Melanocyte of skin (primary cell): ENCODE measurements at places on chromosomes 2 and 18. TPM values are rescaled to one million over a fixed set of nuclear protein-coding genes. Genes with fewer than 3 reads are reported as not detected.

SERPINB12 gene
- not detected in 2 replicates for total RNA-seq

SERPINB5 gene
- not detected in 2 replicates for total RNA-seq

REG1B gene
- total RNA-seq: not detected in 2 replicates

KYNU gene
- total RNA-seq: 157 and 177 TPM in 2 replicates

MAP3K20 gene
- total RNA-seq: 8.6 and 10.9 TPM in 2 replicates

BCL2 gene
- total RNA-seq: 14.7 and 19.3 TPM in 2 replicates

TUBA4A gene
- total RNA-seq: 1.5 and 3.0 TPM in 2 replicates

KRTCAP3 gene
- total RNA-seq: 0.46 TPM in 1 of 2 replicates, not detected in the other

SLC23A3 gene
- 1.1 and 1.4 TPM in 2 replicates for total RNA-seq

IL1RN gene
- 0.69 TPM in 1 of 2 replicates, not detected in the other for total RNA-seq

ZNF142 gene
- 12.4 and 15.5 TPM in 2 replicates for total RNA-seq

RAB1A gene
- 81.7 and 86.9 TPM in 2 replicates for total RNA-seq

RUFY4 gene
- total RNA-seq: 0.15 TPM in 1 of 2 replicates, not detected in the other

IL1B gene
- total RNA-seq: not detected in 2 replicates

ATP6V1C2 gene
- total RNA-seq: under 0.01 and 1.5 TPM in 2 replicates

TTC21B gene
- 45.3 and 56.6 TPM in 2 replicates for total RNA-seq

SLC19A3 gene
- total RNA-seq: 6.7 and 7.9 TPM in 2 replicates

ALPP gene
- total RNA-seq: not detected in 2 replicates

VSNL1 gene
- 0.34 TPM in 1 of 2 replicates, not detected in the other for total RNA-seq

GPR45 gene
- not detected in 2 replicates for total RNA-seq

INHBB gene
- total RNA-seq: 0.15 TPM in 1 of 2 replicates, not detected in the other

CCDC74B gene
- total RNA-seq: 1.8 and 4.1 TPM in 2 replicates

GAREM2 gene
- 1.4 and 2.2 TPM in 2 replicates for total RNA-seq

LONRF2 gene
- total RNA-seq: under 0.01 and 0.62 TPM in 2 replicates

TCF7L1 gene
- total RNA-seq: 2.8 and 5.1 TPM in 2 replicates

TEKT4 gene
- not detected in 2 replicates for total RNA-seq

CELF4 gene
- not detected in 2 replicates for total RNA-seq

SLC5A7 gene
- not detected in 2 replicates for total RNA-seq

EMX1 gene
- total RNA-seq: not detected in 2 replicates

ITGA4 gene
- 8.9 and 83.2 TPM in 2 replicates for total RNA-seq

RNF125 gene
- 1.4 and 4.4 TPM in 2 replicates for total RNA-seq

AKAIN1 gene
- not detected in 2 replicates for total RNA-seq

CAVIN2 gene
- total RNA-seq: 0.36 TPM in 1 of 2 replicates, not detected in the other

RFX8 gene
- 0.36 TPM in 1 of 2 replicates, not detected in the other for total RNA-seq

ZSCAN30 gene
- 9.3 and 11.0 TPM in 2 replicates for total RNA-seq

CCDC85A gene
- 0.15 and 0.33 TPM in 2 replicates for total RNA-seq

B3GNT2 gene
- total RNA-seq: 28.9 and 34.2 TPM in 2 replicates

UGT1A7 gene
- not detected in 2 replicates for total RNA-seq

TEX44 gene
- total RNA-seq: not detected in 2 replicates

RBM44 gene
- total RNA-seq: 0.15 TPM in 1 of 2 replicates, not detected in the other

SLC35F6 gene
- 90.9 and 127 TPM in 2 replicates for total RNA-seq

TMEM87B gene
- 27.2 and 27.6 TPM in 2 replicates for total RNA-seq

PIEZO2 gene
- not detected in 2 replicates for total RNA-seq

POTEJ gene
- total RNA-seq: not detected in 2 replicates
